ENCODE measurements at places on chromosomes 4 and X.
A peak's percentile ranks its signal among the peaks of the same experiment; 100 is the strongest.

- DNase-seq: no peak
These were observed 73.7 kb downstream of the SPCS3 start for GRCh38 chr4:176393306-176394013.

- no peak for DNase-seq
These were observed 76.2 kb downstream of the PTPN13 start for GRCh38 chr4:86670298-86670697.

DNA sequence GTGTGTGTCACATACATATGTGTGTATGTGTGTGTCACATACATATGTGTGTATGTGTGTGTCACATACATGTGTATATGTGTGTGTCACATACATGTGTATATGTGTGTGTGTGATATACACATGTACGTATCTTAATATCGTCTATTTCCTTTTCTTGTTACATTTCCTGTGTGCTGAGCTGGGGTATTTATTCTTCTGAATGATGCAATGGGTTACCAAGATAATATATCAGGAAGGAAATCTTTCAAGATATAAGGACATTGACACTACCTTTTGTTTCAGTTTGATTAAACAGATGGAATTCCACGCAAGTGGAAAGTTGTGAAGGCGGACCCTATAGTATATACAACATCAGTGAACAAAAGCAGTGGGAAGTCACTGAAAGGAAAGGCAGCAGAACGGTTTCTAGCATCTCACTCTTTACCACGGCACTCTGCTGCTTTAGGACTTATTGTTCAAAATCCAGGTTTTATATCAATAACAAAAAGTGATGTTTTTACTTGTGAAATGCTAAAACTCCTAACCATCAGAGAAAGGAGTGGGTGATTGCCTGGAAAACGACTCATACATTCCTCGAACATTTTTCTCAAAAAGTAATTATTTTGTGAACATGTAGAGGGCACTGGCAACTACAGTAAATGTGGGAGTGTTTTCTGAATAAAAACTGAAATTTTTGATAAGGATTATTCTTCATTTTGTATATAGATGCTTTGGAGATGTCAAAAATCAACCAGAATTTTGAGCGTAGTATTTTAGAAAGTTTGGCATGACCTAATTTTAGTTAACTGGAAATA lies 43.1 kb upstream of the IL21 start:
- DNase-seq: no peak

- peak; percentile 89 for DNase-seq
These were observed at the start of gene SPIN2B for GRCh38 chrX:57121162-57121755. TSS of gene SPIN2B (minus strand) at chrX:57121548.

- DNase-seq: no peak
These were observed 8.1 kb upstream of the STS start for GRCh38 chrX:7139202-7140081.

DNA sequence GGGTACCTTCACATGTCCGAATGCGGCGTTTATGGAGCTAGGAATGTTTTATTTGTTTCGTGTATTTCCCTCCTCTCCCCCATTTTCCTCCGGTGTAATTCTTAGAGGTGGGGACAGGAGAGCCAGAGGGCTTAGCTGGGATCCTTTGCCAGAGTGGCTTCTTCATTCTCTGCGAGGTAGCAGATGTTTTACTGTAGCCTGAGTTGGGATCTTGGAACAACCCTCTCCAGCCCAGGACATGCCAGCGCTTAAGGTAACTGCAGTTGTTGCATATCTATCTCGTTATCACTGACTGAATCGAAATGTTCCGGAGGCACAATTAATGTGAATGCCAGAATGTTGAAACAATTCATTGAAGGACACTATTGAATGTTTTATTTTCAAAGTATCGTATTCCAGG lies 59.0 kb upstream of the DYNLT3 start:
- no peak for DNase-seq

GRCh38 chr4:168739886-168740285 lies 243.0 kb downstream of the PALLD start:
- DNase-seq: no peak

- no peak for DNase-seq
These were observed 60.6 kb downstream of the GSPT2 start for GRCh38 chrX:51803833-51804232.

- DNase-seq: no peak
These were observed 7.6 kb upstream of the SRPK3 start for GRCh38 chrX:153773218-153773611.

DNA sequence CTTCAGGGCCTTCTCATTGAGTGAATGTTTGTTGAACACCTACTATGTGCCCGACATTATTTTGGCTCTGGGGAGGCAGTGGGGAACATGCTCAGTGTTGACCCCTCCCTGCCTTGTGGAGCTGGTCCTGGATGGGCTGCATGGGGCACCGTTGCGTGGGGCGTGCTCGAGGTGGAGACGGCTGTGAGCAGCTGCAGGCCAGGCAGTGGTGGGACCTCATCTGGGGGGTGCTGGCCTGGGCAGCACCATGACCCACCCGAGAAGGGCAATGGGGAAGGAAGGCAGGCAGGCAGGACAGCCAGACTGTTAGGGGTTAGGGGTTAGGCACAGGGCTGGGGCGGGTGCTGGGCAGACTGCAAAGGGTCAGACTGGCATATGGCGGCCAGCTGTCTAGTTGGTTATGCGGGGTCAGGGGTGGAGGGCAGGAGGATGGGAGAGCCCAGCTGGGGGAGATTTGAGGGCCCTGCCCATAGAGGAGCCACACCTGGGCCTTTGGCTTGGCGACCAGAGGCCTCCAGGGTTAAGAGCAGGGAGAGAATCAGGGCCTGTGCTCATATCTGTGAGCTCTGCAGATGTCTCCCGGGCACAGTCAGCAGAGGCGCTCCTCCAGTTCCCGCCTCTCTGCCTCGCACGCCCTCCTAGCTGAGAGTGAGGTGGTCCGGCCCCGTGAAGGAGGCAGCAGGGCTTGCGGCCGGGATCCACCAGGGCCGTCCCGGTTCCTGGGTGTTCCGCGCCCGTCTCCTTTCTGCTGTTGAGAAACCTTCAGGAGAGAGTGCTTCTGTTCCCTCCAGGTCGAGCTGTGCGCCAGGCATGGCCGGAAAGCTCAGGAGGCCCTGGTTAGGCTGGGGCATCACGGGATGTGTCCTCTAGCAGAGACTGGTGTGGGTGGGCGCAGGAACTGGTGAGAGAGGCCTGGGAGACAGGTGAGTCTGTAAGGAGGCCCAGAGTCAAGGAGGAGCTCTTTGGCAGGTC lies 73.3 kb downstream of the RGS12 start:
- no peak for DNase-seq

- DNase-seq: no peak
These were observed 22.0 kb downstream of the ATP5ME start for GRCh38 chr4:651884-652642.

DNA sequence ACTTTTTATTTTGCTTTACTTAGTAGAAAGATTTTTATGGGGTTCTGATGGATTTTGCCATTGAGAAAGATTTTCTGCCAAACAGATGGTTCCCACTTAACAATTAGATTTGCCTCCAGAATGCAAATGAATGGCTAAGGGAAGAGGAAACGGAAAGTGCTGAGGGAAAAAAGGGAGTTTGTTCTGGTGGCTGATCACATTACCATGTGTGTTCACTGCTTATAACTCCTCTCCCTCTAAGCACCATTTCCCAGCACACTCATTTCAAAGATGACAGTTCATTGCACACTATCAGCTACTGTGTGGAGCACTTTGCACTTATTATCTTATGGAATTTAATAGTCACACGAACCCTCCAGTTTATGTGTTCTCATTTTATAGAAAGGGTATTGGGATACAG lies 68.0 kb upstream of the GRID2 start:
- no peak for DNase-seq

DNA sequence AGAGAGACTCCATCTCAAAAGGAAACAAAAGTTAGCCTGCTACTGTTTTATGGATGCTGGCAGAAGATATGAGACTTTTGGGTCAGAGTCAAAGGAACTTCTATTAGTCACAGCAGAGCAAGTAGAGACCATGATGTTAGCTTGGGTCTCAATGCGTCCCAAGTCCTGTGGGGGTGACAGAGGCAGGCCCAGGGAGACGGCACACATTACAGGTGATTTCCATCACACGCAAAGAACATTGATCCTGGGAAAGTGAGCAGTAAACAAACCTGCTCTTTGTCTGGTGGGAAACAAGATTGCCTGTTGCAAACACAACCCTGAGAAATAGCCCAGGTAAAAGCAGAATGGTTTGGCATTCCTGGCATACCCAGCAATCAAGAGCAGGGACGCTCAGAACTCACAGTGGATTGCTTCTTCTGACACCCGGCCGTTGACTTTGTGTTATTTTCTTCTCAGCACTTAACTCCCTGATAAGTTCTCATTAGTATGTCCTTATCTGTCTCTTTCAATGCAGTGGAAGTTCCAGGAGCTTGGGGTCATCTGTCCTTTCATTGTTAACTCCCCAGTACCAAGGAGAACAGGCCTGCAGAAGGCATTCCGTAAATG lies 51.2 kb upstream of the LGI2 start:
- no peak for DNase-seq

DNA sequence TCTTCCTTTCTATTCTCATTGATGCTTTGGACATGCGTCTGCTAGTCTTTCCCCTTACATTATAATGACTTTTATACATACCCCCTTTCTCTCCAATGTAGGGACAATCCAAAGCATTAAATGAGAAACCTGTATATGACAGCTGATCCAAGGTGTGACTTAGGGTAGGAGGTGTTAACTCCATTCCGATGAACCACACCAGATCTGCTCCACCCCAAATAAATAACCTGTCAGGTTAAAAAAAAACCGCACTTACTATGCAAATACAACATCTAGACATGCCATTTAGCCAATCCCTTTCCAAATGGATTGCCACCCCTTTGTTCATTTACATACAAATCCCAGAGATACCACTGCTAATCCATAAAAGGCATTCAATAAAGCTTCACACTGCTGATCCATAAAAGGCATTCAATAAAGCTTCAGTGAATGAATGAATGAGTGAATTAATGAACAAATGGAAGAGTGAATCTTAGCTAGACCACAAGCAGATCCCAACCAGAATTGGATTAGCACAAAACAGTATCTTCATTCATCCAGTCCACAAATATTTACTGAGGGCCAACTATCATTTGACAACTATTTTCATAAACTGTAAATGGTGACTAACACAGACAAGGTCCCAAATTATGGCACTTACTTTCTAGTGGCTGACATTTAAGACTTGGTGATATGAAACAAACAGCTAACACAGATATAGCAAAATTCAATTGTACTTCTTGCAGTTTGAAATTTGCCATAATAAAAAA lies 158.9 kb upstream of the MAP3K15 start:
- no peak for DNase-seq

GRCh38 chr4:26199596-26199995 lies 121.2 kb upstream of the RBPJ start:
- DNase-seq: no peak

- DNase-seq: no peak
These were observed 191.1 kb upstream of the TBL1X start for GRCh38 chrX:9273744-9274143.

GRCh38 chr4:148007314-148007760 lies 275.4 kb downstream of the ARHGAP10 start:
- no peak for DNase-seq

- no peak for DNase-seq
These were observed 33.4 kb downstream of the ANXA3 start for GRCh38 chr4:78584863-78585547.

- no peak for DNase-seq
These were observed 192.3 kb downstream of the AASDH start for GRCh38 chr4:56195025-56195424.

DNA sequence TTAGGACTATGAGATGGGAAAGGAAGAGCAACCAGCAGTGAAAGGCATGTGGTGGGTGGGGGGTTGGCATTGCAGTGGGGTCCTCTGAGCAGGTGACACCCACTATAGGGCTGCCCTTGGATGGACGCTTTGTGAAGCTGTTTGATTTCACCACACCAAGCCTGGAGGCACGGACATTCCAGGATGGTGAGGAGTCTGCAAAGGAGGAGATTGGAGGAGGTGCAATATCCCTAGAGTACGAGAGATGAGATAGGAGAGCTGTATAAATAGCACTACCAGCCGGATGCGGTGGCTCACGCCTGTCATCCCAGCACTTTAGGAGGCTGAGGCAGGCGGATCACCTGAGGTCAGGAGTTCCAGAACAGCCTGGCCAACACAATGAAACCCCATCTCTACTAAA lies 42.3 kb downstream of the SHOX start:
- DNase-seq: no peak

DNA sequence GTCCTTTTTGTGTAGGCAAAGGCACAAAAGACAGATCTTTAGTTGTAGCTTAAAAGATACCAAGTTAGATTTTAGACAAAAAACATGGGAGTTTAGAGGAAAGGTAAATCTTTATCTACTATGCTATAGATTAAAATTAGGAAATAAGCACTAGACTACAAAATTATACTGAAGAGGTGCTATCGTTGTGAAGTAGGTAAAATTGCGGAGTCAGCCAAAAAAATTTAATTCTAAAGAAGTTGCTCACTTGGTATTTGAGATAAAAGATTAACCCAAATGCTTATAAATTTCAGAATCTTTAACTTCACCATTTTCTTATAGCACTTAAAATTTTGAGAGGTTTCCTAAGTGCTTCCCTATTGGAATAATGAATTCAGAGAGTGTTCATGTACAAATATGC lies 604.1 kb downstream of the GRXCR1 start:
- DNase-seq: no peak
